NCI-H2107 (cell line): ENCODE measurements at places on chromosomes 1 and 21.

GRCh38 chr1:13930151-13930550 is 230.2 kb downstream of the PRDM2 start:
- no peak for DNase-seq

DNA sequence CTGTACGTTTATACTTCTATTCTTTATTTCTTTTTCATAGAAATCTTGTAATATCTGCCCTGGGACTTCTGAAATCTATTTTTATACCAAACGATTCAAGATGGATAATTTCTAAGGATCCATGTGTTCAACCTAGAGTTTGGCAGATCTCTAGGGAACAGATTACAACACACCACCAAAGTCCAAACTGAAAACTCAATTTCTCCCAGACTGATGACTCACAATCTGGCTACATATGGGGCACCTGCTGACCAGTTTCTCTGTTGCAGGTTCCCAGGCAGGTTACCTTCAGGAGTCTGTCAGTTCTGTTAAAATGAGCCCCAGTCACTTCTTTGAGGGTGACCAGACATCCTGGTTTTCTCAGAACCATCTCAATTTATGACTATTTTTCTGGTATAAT is 439.4 kb downstream of the GPATCH2 start:
- DNase-seq, result no peak

GRCh38 chr1:240719953-240720700 is 108.2 kb upstream of the GREM2 start:
- no peak for DNase-seq

DNA sequence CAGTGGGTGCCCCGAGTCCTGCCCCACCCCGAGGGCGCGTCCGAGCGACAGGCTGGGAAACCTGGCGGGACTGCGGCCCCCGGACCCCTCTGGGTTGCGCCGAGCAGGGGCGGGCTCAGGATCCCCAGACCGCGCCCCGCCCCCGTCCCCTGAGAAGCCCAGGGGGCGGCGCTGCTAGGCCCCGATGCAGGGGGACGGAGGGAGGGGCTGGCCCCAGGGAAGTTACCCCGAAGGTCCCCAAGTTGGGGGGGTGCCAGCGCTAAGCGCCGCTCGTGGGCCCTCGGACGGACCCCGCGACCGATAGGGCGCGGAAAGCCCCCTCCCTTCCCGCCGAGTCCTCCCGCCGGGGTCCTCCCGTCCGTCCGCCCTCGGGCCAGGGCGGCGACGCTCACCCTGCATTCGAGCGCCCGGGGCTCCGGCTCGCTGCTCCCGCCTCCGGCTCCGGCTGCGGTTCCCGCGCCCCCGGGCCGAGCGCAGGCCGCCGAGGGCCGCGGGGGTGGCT is 414 bp downstream of the GPR153 start:
- DNase-seq, result no peak

DNA sequence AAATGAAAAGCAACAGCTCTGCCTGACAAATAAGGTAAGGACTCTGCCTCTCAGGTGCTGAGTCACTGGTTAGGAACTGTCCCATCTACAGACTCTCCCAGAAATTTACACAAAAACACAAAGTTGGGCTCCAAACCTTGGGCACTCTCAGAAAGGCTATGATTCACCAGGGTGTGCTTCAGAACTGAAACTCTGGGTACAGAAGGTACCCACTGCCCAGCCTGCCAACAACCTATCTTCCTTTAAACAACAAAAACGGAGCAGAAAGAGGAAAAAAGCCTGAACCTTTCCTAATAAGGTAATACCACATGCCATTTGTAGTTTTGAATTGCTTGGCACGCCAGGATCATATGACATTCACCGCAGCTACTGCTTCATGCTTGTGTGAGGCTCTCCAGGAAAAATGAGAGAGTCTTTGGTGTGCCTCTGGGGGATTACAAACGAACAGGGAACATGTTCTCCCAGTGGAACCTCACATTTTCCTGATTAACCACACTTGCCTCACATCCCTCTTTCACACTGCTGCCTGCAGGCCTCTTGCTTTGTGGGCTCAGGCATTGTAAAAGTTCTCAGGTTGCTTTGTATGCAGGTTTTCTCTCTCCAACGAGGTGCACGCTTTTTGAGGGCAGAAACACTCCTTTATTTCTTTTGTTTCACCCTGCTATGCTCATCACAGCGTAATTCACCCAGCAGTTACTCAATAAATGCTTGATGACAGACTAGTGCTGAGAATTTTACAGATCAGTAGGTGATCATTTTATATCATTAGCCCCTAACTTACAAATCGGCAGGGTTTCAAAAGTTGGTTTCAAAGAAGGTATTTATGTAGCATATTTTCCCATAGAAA is 65.1 kb downstream of the GADD45A start:
- peak; percentile 81 for DNase-seq

GRCh38 chr21:43929217-43929971 is 64.4 kb downstream of the AGPAT3 start:
- no peak for DNase-seq

GRCh38 chr1:47997289-47998200 is at the start of gene TRABD2B:
TSS of gene TRABD2B (minus strand) at chr1:47997385.
- DNase-seq, result peak; percentile 27

DNA sequence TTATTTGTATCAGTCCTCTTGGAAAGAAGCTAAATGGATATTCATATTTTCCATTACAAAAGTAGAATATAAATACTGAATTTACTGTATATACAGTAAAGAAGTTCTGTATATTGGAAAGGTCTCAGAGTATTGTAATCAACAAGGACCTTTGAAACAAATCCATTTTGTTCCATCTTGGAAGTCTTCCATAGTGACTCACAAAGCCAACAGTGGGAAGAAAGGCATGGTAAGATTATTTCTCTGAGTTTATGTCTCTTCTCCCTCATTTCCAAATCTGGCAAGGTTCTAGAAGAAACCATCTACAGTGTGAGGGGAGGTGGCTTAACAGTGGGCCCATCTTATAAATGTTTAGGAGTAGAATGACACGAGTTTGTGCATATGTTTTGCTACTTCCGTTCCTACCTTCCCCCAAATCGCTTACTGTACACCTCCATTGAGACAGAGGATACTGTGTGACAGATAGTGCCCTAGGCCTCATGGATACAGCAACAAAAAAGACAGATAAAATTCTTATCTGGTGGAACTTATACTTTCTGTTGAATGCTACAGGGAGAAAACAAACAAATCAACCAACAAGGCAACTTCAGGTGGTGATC is 22.1 kb upstream of the SSX2IP start:
- no peak for DNase-seq

DNA sequence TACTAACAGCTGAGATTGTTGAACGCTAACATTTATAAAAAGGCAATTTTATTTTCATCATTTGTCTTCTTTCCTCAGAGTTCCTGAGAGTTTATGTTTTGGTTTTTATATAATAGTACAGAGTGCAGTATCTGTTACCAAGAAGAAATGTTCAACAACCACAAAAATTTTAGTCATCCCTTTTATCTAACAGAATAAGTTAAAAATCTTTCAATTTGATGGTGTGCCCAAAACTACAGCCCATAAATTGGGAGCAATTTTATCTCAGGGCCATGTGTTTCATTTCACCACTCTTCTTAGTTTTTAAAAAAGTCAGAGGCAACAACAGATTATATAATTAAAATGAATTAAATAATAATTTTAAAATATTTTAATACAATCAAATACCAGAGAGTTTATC is 37.1 kb downstream of the NEXN start:
- DNase-seq, result no peak

DNA sequence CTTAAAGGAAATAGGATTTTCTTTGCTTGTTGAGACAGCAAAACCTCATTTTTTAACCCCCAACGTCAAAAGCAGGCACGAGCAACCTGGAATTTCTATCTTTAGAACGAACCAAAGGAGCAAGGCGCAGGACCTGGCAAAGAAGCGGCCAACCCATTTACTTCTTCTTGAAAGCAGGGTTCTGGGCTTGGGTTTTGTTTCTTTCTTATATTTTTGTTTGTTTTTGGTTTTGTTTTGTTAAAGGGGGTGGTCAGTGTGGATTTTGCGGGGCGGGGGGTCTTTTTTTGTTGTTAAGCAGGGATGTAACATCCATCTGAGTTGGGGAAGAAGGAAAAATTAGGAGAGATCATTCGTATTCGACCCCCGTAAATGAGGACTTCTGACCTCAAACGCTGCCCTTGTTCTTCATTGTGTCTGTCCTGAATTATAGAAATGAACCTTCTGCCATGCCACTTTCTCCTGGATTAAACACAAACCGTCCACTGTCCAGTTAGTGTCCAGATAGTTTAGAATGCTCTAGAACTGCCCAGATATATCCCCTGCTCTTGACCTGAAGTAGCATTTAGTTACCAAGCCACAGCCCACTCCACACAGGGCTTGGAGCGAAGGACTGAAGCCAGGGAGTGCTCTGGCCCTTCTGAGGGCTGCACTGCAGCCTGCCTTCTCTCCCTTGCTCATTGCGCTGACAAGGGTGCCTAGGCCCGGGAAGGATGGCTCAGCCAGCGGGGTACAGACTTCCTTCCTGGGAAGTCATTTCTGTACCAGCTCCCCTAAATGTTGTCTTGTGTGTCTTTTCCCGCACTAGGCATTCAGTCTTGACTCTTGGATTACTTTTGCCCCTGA is 909 bp upstream of the APP start:
- no peak for DNase-seq

GRCh38 chr1:33377756-33378155 is 53.1 kb downstream of the PHC2 start:
- DNase-seq, result no peak

DNA sequence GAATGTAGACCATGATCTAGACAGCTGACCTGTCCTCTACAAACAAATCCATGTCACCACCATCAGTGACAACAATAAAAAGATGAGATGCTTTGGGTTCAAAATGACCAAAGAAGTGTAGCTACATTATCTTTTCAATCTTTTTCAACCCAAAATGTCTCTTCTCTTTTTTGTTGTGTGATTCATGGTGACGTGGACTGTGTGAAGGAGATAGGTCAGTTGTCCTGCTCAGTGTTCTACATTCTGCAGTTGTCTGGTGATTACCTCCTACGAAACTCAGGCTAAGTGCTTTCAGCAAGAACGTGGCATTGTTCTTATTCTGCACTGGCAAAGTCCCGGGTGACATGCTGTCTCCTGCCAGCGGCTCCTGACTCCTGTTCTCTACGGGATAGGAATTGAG is 73.1 kb downstream of the PRKAB2 start:
- no peak for DNase-seq

DNA sequence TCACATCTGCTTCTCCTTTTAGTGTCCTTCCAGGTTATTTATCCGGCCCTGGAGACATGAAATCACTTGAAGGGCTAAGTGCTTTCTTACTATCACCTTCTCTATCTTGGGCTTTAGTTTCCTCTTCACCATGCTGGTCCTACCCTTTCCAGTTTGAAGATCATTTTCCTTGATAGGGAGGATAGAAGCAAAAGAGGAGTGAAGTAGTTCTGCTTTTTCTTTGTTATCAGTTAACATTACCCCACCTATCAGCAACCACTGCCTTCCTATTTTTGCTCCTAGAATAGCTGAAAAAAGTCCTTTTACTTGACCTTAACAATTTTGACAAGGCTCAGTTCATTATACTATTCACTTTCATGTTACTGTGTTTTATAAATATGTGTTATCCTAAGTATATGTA is 19.4 kb downstream of the RGL1 start:
- DNase-seq, result no peak

- no peak for DNase-seq
Observed at GRCh38 chr1:183827801-183828200, 22.9 kb downstream of the RGL1 start.

DNA sequence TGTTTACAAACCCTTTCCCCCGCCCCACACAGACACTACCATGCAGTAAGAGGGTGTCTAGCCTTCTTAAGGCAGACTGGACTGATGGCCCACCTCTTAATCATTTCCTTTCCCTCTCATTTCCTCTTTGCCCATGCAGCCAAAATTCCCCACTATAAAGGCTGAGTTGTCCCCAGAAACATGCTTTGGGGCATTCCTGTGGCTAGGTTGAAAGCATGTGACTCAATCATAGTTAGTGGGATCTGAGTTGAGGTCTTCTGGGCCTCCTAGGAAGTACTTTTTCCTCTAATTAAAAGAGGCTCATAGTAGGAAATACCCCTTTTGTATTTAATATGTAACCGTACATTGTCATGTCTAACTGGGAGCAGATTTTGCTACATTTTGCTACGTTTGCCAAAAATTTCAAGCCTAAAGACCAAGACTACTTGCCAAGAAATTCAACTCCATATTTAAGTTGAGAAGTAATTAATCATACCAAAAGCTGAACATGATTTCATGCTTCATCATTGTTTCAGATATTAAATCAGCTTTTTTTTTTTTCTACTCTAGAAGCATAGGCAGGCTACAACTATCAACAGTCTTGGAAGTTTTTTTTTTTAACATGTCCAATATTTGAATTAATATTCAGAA is 174.7 kb downstream of the ADGRL4 start:
- DNase-seq, result no peak

- no peak for DNase-seq
Observed at GRCh38 chr1:26820784-26821269, 5.7 kb upstream of the ZDHHC18 start.

DNA sequence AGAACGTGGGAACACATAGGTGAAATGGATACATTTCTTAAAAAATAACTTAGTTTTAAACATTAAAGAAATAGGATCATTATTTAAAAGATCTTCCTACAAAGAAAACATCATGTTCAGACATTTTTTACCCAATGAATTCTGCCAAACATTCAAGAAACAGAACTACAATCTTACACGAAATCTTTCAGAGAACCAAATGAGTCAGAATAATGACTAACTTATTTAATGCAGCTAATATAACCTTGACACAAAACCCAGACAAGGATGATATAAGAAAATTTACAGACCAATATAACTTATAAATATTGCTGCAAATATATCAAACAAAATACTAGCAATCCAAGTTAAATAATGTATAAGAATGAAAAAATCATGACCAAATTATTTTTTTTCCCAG is 220.1 kb upstream of the KCNK2 start:
- DNase-seq, result no peak

GRCh38 chr1:161720956-161721737 is at the start of gene FCRLB:
TSS of gene FCRLB (plus strand) at chr1:161721544. CDS start at chr1:161722673, 1,129 bp downstream.
- DNase-seq, result no peak

- no peak for DNase-seq
Observed at GRCh38 chr1:239247285-239247684, 139.1 kb upstream of the CHRM3 start.

DNA sequence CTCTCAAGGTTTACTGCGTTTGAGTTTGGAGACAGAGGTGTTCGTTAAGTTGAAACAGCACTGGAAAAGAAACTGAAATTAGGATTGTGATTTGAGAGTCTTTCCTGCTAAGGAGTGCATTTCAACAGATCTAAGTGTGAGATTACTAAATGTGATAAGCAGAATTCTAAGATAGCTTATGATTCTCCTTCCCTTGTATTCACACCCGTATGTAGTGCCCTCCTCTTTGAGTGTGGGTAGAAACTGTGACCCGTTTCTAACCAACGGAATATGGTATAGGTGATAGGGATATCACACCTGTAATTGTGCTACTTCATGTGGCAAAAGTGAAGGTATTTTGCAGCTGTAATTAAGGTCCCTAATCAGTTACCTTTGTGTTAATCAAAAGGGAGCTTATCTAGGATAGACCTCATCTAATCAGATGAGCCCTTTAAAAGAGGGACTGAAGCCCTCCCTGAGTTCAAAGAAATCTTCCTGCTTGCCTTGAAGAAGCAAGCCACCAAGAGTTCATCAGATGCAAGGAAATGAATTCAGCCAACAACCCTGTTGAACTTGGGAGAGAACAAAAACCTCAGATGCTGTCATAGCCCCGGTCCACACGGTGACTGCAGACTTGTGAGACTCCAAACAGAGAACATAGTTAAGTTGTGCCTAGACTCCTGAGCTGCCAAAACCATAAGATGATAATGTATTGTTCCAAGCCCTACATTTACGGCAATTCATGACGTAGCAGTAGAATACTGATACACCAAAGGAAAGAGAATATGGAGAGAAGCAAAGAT is 12.6 kb upstream of the IL12RB2 start:
- no peak for DNase-seq

GRCh38 chr1:35675773-35676172 is 34.4 kb upstream of the PSMB2 start:
- DNase-seq, result no peak
